CD4-positive, alpha-beta T cell treated with Interferon alpha-2 for 1 hour (primary cell): ENCODE measurements at places on chromosomes 11 and 22.

GRCh38 chr11:20161923-20162744 is 1.9 kb upstream of the DBX1 start:
- DNase-seq: no peak

DNA sequence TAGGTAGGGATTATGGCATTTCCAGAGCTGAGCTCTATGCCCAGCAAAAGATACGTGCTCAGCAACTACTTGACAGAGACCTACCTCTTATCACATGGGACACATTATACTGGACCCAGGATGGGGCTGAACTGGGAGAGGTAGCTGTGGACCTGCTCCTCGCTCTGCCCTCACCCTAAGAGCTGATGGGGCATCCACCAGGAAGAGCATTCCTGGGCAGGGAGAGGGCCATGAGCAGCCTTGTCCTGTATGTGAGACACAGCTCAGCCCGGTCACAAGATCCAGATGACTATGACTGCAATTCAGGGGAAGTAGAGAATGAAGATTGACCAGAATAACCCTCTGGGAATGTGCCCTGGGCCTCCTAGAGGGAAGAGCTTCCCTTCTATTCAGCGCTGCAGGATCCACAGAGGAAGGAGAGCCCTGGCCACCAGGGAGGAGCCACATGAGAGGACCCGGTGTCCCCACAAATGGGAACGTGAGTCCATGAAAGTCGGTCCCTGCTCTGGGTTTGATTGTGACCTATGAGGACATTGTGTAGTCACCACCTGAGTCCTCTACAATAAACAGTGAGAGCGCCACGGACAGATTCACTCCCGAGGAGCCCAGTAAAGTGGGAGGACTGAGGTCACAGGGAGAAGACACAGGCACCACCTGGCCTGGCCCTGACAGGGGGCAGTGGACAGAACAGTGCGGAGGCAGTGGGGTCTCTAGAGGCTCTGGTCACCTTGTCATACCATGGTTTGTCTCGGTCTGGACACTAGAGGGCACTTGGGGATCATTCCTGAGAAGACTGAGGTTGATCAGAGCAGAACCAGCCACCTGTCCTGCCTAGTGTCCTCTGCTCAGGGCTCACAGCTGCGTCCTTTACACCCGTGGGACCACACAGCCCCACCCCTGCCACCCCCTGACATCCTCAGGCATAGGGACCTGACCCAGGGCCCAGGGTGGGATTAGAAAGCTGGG is 99.5 kb downstream of the ZNF280B start:
- peak; percentile 10 for DNase-seq

- no peak for DNase-seq
Observed at GRCh38 chr11:131973061-131973460, 602.6 kb downstream of the NTM start.

DNA sequence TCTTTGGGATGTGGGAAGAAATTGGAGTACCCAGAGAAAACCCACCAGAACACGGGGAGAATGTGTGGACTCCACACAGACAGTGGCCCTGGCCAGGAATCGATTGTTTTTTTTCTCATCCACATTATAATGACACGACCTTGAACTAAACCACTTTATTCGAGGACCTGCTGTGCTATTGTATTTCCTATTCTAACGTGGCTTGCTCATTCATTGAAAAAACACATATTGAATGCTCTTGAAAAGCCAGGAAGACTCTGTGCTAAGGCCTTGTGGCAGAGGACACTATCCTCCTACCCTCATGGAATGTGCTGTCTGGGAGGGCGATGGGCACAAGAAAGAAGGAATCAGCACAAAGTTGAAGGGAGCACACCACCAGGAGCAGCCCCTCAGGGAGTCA is 9.1 kb upstream of the SREBF2 start:
- no peak for DNase-seq

DNA sequence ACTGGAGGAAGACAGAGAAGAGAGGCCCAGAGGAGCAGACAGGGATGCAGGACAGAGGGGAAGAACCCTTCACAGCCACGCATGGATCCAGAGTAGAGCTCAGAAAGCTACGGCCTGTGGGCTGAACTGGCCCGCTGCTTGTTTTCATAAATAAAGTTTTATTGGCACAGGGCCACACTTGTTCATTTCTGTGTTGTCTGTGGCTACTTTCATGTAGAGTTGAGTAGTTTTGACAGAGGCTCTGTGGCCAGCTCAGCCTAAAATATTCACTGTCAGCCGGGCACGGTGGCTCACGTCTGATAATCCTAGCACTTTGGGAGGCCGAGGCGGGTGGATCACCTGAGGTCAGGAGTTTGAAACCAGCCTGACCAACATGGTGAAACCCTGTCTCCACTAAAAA is 26.2 kb upstream of the GAL start:
- no peak for DNase-seq

- DNase-seq: no peak
Observed at GRCh38 chr11:87223816-87224215, 186.1 kb downstream of the TMEM135 start.

GRCh38 chr22:30860176-30861105 is 108.1 kb downstream of the MORC2 start:
- DNase-seq: no peak

- DNase-seq: no peak
Observed at GRCh38 chr11:59078435-59078834, 7.7 kb upstream of the GLYATL1B start.

DNA sequence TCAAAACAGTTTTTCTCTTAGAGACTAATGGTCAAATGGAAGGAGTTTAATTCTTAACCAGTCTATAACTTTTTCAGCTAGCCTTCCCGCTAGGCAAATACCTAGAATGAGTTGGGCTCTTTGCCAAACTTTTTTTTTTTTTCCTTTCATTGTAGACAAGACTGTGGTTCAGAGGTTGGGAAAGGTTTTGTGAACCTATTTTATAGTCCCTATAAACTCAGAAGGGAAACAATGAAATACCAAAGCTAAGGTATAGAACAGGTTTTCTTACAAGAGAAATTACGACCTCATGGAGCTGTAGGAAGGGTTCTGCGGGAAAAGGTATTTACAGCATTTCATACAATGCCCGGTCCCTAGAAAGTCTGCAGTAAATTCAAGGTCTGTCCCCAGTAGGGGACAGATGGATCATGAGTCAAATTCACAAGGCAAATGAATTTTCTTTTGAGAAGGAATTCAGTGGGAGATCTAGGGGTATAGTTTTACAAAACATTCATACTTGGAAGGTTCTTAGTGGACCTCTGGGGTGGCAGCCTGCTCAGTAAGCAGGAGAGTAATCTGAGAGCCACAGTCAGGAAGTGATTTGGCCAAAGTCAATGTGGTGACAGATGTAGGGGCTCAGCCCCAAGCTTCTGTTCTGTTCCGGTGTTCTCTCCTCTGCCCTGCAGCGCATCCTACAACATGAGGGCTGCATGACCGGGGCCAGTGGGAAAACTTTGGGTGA is 146.8 kb downstream of the DBX1 start:
- DNase-seq: no peak

GRCh38 chr11:74162681-74163467 is 7.9 kb downstream of the C2CD3 start:
- DNase-seq: no peak

GRCh38 chr11:78223320-78223954 is 34.7 kb downstream of the USP35 start:
- DNase-seq: no peak

DNA sequence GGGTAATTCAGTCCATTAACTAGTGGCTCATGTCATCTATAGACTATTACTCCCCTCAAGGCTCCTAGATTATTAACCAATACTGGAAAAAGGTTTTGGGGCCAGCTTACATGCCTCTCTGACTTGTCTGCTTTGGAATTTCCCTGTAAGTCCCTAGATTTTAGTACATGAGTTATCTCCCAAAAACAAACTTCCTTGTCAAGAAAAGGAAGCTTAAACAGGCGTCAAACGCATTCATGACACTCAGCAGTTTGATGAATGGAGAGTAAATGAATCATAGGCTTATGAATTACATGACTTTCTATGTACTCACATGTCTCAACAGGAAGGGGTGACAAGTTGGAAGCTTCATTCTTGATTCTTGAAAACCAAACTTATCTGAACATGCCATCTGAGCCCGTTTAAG is 70.8 kb downstream of the BLID start:
- no peak for DNase-seq
